Stimulated activated CD4-positive, alpha-beta T cell treated with anti-CD3 and anti-CD28 coated beads, Interleukin-4, amount 100 ng/mL, for 4 hours (primary cell): ENCODE measurements at places on chromosomes 11 and 22.

- no peak for DNase-seq
Measured at GRCh38 chr22:31602259-31602952, 59.6 kb downstream of the PISD start.

GRCh38 chr11:133966921-133967598 lies 10.3 kb upstream of the IGSF9B start:
- peak; percentile 56 for DNase-seq

DNA sequence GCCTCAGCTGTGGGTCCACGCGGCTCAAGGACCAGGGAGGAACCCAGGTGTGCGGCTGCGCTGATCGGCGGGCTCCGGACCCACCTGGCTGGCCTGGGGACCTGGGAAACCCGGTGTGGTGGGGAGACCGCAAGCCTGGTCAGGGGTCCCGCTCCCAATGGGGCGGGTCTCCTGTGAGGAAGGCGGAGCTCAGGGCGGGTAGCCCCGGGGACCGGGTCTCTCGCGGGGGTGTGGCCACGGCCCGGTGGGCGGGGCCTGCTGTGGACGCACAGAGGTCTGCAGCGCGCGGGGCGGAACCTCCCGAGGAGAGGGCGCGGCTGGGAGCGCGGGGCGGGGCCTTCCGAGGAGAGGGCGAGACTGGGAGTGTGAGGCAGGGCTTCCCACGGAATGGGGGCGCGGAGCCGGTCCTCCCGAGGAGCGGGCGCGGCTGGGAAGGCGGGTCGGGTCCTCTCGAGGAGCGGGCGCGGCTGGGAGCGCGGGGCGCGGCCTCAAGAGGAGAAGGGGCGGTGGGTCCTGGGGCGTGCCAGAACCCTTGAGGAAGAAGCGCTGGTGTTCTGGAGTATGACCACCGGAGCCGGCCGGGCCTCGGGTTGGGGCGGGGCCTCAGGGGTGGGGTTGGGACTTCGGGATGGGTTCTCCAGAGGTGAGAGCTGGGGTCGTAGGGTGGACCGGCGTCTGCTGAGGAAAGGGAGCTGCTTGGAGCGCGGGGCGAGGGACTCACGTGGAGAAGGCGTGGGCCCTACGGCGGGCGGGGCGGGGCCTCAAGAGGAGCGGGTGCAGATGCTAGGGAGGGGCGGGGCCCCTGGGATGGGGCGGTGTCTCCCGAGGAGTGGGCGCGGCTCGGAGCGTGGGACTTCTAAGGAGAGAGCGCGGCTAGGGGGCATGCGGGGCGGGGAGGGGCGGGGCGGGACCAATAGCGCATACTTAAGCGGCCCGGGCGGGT lies 20.8 kb downstream of the DGCR6L start:
- peak; percentile 96 for DNase-seq

- no peak for DNase-seq
Measured at GRCh38 chr11:43962383-43963278, 20.2 kb downstream of the C11orf96 start.

GRCh38 chr22:40041366-40042137 lies 46.8 kb downstream of the FAM83F start:
- DNase-seq: no peak
